ENCODE measurements at places on chromosomes 5 and 9.
A peak's percentile ranks its signal among the peaks of the same experiment; 100 is the strongest.

GRCh38 chr5:169331292-169331852 lies 30.4 kb upstream of the SLIT3 start:
- no peak for DNase-seq

DNA sequence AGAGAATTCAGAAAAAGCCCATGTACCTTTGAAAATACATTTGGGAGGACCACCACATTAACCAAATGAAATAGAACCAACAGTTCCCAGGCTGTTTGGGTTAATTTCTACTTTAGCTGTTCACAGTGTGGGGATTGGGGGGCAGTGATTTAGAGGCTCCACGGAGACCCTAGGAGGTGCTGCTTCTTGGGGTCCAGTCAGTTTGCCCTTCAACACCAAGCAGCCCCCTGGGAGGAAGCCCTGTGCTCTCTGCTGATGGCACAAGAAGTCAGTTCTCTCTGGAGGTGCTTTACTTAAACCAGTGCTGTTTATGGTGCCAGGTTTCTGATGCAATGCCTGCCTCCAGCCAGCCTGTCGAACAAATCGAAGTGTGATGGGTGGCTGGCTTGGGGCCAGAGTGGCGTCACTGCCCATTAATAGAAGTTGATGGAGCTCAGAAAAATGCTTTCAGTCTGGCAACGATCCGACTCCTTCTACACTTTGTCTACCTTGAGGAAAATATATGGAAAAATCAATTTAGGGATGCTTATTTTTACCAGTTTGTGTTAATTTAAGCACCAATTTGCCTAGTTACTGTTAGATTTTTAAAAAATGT lies 134.0 kb downstream of the SNX18 start:
- DNase-seq, result no peak

DNA sequence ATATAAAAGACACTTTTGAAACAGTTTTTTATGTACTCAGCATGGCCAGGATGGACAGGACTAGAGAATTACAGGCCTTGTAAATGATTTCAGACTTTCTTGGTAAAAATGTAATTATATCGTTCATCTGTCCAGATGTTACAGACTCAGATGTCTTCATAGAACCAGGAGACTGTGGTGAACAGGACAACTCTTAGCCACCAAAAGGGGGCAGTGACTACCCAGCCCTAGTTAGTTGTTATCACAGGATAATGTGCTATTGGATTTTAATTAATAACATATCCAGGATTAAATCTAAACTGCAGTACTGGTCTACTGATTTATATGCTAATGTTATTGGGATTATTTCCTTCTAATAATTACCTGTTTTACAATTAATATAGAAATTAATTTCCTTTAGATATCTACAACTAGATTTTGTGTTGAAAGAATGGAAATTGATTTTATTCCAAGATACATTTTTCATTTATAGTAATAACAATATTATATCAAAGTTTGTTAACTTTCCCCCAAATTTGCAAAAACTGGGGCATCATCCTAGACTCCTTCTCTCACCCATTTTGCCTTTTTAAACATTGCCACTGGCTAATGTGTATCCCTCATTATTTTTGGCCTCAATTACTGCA lies 99.4 kb downstream of the MTREX start:
- peak; percentile 10 for DNase-seq

DNA sequence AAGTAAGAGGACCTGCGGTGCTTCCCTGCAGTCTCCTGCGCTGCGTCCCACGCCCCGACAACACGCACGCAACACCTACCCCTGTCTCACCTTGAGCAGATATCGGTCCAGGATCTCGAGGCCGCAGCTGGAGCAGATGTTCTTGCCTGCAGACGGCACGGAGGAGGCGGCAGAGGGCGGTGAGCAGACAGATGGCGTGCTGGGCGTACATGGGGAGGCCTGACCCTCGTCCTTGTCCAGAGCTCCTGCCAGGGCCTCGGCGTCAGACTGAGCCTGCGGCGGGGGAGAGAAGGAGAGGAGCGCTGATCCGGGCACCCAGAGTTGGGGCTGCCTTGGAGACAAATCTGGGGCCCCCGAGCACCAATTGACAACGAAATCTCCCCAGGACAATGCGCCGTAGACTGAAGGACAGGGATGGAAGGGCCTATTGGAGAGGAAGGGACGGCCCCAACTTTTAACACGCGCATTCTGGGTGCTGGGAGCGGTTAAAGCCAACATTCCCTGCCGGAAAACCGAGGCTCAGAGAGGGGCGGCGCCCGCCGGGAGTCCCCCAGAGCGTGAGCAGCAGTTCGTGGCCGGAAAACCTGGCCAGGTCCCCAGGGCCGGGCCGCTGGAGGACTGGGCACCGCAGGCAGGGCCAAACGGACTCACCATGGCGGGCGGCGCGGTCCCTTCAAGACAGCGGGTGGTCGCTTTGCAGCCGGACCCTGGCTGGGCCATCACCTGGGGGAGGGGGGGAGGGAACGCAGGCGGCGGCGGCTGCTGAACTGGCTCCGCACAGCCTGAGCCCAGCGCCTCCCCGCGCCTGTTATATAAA lies 1.8 kb downstream of the LHX6 start:
- DNase-seq, result no peak

DNA sequence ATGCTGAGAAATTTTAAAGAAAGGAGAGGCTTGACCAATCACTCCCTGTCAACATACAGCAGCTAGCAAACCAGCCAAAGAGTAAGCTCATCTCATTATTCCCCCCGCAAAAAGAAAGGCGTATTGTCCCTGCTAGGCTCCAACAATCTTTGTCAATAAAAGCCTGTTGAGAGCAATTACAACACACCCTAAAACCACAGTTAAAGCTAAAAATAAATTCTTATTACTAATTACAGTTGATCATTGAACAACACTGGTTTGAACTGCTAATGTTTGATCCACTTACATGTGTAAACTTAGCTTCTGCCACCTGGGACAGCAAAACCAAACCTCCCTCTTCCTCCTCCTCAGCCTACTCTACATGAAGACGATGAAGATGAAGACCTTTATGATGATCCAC lies 151.2 kb downstream of the TSSK1B start:
- DNase-seq, result no peak

DNA sequence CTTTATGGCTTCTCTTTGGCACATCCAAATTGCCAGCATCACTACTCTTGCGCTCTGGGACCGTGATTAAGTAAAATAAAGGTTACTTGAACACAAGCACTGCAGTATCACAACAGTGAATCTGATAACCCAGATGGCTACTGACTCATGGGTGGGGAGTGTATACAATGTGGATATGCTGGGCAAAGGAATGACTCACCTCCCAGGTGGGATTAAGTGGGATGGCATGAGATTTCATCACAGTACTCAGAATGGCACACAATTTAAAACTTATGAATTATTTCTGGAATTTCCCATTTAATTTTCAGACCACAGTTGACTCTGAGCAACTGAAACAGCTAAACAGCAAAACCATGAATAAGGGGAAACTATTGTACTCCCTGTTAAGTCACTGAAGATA lies 4.3 kb downstream of the GFM2 start:
- DNase-seq, result peak; percentile 46

GRCh38 chr5:68380078-68380477 lies 164.5 kb downstream of the PIK3R1 start:
- no peak for DNase-seq

- DNase-seq, result no peak
Observed at GRCh38 chr5:170451747-170452365, 52.0 kb upstream of the KCNIP1 start.

GRCh38 chr5:144742361-144742760 lies 571.7 kb downstream of the KCTD16 start:
- no peak for DNase-seq

DNA sequence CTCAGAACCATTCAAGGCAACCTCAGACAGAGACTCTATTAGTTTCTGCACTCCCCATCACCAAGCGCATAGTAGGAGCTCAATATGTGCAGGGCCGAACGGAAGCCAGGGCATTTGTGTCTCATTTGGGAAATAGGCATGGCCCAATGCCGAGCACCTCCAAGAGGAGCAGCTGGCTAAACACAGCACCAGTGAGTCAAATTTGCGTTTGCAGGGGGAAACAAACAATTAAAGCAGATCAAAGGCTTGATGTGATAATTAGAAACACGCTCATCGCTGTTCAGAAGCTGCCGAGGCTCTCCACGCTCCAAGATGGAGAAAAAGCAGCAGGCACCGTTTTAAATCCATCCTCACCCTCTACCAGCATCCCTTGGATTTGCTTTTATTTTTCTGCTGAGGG lies 225.3 kb downstream of the AGTPBP1 start:
- DNase-seq, result no peak

DNA sequence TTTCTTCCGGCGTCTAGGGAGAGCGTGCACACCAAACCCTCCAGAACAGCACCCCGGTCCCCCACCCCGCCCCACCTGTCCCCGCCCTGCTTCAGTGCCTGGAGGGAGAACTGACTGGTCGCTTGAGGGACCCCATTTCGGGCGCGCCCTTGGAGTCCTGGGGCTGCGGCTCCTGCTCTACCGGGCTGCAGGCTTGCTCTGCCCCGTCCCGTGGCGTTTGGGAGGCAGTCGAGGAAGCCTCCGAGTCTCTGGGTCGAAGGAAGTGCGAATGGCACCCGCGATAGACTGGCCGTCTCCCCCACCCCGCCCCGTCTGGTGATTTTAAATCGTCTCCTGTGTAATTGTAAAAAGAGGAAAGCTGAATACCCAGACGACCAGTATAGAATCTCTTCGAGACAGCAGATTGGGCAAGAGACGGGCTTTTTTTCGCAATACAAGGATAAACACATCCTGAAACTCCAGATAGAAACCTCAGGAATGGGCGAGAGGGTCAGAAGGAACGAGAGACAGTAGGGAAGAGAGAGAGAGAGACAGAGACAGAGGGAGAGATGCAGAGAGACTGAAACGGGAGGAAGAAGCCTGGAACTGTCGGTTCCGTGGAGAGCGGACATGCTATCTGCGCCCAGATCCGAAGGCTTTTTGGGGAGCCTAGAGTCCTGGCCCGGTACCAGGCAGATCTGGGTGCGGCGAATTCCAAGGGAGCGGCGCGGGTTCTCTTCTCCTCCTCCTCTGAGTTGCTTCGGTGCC lies 9.9 kb downstream of the PRDM6 start:
- DNase-seq, result no peak

DNA sequence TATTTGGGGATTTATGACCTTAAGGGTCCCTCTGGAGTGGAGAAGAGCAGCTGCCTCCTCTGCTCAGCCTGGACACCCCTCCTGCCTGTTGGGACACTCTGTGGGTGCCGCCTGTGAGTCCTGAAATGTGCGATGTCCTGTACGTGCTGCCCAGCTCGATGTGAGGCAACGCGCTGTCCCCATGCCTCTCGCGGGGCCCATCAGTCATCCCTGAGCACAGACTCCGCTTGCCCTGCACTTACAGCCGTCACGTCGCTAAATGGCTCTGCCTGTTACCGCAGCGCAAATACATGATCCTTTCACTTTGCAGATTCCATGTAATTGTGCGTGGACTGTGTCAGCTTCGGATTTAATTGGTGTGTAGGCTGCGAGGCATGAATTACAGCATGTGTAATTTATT lies 27.1 kb downstream of the IRX4 start:
- DNase-seq, result no peak

GRCh38 chr5:109223531-109223930 lies 186.2 kb downstream of the PJA2 start:
- no peak for DNase-seq

DNA sequence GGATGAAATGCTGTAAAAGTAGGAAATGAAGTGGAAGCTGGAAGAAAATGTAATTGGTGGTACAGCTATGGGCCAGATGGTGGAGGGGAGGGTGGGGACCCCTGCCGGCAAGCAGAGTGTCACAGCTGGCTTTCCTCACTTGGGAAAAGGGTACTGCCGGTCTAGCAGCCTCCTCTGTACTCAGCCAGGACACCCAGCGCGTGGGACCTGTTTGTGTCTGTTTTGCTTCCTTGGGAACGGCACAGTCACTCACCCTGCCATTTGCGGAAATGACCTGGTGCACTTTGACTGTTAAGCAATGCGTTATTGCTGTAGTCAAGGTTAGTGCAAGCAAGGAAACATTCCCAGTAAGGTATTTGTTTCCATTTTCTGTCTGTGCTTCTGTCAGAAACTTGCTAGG lies 10.1 kb downstream of the TMEM252 start:
- no peak for DNase-seq

DNA sequence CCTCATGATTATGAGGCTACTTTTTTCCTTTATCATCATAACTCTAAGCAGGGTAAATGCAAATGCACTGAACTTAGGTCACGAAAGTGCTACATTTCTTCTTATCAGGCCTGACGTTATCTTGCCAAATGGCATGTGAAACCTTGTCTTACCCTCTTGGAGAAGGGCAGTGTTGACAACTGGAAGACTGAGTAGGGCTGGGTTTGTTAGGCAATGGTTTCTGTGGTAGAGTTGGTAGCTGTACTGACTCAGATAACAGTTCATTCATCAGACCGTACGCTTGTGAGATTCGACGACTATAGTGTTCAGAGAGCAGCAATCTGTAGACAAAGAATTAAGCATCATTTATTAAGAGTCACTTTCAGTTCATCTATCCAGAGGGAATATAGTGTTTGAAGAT lies 127.7 kb downstream of the CPLANE1 start:
- DNase-seq, result no peak

GRCh38 chr5:42302186-42302585 lies 121.1 kb upstream of the GHR start:
- no peak for DNase-seq

DNA sequence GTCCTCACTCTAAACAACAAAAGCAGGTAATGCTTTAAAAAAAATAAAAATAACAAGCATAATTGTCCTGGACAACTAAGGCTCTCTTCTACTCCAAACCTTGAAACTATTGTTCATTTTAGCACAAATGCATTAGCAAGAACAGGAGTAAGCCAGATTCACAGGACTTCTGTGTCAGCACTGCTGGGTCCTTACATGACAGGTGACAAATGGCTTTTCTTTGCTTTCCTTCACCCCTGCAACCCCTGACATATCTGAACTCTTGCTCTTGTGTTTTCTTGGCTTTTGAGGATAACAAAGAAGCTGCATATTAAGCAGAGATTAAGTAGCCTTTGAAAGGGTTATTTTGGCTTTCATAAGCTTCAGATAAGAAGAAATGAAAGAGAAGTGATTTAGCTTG lies 71.1 kb downstream of the ZNF474 start:
- no peak for DNase-seq

DNA sequence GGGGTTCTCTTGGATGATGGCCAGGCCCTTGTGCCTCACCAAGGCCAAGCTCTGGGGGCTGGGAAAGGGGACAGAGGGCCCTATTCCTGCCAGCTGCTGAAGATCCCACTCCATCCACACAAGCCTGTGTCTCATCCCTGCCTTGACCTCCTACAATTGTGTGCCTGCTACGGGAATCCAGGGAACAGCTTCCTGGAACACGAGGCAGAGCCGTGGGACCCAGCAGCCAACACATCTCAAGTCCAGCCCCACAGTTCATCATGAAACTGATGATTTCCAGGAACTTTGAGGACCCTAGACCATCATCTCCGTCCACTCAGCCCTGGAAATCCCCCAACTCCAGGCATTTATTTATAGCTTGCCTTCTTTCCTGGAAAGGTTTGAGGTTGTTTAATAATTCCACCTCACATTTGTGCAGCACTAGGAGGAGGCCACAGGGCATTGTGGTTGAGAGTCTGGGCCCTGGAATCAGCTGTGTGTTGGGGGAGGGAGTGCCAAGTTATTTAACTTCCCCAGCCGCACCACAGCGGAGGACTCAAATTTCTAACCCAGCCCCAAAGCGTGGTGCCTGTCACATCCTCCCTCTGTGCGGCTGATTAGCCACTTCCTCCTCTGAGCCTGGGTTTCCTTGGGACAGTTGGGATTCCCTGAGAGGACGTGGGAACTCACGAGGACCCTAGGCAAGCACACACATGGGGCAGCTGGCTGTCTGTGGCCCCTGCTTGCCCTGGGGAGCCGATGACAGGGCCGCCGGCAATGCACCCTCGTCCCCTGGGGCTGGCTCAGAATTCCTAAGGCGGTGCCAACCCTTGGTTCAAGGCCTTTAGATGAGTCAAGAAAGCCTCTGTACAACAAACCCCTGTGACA lies 58.2 kb upstream of the GGTA1 start:
- DNase-seq, result peak; percentile 78

- DNase-seq, result no peak
Observed at GRCh38 chr9:87387351-87388011, 110.2 kb upstream of the DAPK1 start.

Data from amniotic stem cell (primary cell).